H1 (cell line): ENCODE measurements at places on chromosomes 13 and 19.

DNA sequence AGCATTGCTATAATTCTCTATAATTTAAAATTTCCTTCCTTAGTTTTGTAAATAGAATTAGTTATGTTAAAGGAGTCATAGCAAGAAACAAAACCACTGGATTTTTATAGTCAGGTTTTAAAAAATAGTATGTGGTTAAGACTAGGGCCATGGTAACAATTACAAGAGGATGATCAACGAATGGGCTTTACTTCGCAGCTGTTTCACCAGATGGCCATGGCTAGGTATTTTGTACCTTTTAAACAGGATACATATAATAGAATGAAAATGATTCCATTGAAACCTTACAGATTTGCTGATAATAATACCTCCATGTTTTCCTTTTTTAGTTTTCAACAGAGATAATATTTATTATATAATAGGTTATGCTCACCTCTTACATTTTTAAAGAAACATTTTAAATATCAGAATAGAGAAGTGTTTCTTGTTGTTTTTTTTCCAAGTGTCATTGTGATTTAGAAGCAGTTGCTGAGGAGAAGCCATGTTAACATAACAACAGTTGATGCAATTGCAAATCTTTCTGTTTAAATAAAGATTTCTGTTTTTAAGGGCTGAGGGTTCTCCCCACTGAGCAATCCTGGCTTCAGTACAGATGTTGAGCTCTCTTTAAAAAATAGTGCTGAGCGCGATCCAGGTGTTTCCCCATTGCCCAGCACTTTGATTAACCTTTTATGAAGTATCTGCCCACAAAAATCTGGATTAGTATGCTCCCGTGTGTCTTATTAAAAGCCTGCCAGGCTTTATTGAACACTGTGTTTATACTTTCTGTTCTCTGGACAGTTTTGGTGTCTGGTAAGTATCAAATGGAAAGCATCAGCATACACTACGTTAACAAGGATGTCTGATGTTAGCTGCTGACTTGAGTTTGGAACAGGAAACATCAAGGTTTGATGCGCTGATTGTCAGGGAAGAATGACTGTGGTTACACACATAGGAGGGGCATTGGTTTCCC, 205.3 kb downstream of the HS6ST3 start:
- no peak for DNase-seq

GRCh38 chr13:95441326-95441725, 111.2 kb upstream of the CLDN10 start:
- DNase-seq, result no peak

GRCh38 chr13:112727581-112727980, 37.7 kb downstream of the ATP11A start:
- DNase-seq, result no peak

DNA sequence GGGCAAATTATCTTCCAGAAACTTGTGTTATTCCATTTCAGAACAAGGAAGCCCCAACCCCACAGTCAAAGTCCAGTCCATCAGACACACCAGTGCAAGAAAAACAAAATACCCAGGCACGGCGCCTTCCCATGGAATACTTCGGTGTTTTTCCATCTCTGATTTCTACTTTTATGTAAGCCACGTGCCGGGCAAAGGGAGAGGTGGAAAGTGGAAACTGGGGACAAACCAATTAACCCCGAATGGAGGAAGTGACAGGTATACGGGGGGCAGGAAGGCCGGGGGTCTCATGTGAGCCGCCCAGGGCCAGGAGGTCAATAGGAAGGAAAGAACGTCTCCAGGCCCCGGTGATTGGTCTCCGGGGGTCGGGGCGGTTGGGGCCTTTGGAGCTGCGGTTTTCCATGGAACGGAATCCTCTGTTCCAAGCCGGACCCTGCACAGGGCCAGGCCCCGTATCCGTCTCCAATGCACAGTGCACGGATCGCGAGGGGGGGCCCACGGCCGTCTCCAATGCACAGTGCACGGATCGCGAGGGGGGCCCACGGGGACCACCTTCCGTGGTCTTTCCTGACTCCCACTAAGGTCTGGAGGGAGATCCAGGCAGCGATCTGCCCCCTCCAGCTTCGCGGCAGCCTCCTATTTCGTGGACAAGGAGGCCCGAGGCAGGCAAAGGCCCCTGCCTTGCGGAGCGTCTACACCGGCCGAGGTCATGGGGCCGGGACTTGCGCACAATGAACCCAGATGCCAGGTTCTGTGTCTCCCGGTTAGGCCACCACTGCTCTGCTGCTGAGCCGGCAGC, 79.7 kb downstream of the GADD45B start:
- DNase-seq, result no peak

- no peak for DNase-seq
Observed at GRCh38 chr19:50858886-50859285, 4.2 kb downstream of the KLK3 start.

DNA sequence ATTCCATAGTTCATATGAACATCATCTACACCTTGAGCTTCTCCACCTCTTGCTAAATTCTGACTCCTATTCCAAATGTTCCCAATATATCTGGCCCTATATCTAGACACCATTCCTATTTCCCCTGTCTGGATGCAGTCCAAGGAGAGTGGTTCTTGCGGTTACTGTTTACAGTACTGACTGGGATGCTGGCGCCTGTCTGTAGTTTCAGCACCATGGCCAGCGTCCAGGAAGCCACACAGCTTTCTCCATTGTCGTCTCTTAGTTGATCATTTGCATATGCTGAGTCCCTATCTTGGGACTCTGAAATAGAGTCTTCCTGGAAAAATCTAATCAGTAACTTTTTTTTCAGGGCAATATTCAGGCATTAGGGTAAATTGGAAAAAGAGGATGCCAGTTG, 14.9 kb downstream of the LAIR2 start:
- DNase-seq, result peak; percentile 46

DNA sequence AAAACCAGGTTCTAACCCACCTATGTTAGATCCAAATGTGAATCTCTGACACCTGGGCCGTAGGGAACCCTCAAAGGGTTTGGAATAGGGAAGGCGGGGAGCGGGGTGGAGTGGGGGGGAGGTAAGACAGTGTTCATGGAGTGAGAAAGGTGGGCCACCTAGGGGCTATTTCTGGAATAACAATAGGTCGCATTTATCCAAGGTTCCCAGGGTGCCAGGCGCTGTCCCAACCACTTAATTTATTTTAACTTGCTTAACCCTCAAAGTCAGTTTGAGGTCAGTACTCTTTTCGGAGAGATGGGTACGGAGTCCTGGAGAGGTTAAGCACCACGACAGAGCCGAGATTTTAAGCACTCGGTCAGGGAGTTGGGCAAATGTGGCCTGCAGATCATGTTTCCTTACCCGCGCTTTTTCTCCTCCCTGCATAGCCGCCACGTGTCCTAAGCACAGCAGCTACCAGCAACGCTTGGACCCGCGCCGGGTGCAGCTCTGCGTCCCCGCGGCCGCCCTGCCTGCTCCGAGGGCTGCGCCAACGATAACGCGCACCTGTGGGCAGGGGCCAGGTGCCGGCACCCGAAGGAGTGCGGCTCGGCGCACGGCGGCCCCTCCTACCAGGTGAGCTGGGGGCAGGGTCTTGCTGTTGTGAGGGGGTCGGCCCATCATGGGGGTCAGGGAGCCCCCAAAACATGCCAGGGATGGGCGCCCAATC, 25.0 kb upstream of the FXYD3 start:
- DNase-seq, result no peak

DNA sequence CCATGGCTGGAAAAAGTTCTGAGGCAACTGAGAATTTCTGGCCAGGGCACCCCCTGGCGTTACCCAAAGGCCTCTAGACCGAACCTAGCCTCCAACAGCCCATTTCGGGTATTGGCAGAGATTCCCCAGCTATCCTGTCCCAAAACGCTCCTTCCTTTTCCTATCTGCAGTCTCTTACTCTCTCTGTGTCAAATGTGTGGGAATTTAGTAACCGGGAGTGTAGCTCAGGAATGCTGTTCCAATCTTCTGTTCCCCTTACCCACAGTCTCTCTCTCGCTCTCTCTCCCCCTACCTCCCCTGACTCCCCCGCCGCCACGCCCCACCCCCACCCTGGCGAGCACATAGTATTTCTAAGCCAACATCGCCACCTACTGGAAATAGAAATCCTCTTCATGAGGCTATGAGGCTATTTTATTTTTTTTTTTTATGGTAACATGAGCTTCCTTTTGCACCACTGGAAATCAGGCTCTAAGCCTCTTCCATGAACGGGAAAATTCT, 27.0 kb downstream of the OXGR1 start:
- no peak for DNase-seq

DNA sequence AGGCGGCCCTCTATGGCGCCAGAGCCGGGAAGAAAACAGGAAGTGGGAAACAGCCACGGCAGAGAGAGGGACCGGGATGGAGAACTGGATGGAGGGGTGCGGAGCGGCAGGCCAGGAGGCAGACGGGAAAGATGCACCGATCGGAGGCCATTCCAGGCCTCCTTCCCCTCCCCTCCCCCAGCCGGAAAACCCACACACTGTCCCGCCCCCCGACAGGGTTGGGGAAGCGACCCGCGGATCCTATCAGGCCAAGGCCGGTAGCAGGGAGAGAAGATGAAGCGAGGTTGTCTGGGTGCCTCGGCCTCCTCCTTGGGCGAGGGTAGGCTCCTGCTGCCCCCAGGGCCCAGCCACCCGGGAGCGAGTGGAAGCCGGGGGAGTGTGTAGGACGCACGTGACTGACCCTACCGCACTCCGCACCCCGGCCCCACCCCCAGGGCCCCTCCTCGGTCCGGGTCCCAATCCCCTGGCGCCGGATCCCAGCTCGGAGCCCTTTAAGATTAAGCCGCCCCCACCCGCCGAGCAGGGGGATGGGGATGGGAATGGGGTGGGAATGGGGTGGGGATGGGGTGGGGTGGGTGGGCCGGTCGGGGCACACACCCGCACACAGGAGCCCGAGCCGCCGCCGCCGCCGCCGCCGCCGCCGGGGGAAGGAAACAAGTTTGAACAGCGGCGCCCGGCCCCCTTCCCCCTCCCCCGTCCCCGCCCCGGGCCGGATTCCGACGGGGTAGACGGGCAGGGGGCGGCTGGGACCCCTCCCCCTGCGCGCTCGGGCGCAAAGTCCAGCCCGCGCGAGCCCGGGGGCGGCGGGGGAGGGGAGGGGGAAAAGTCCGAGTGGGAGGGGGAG, 1.5 kb downstream of the ERF start:
- DNase-seq, result peak; percentile 81

DNA sequence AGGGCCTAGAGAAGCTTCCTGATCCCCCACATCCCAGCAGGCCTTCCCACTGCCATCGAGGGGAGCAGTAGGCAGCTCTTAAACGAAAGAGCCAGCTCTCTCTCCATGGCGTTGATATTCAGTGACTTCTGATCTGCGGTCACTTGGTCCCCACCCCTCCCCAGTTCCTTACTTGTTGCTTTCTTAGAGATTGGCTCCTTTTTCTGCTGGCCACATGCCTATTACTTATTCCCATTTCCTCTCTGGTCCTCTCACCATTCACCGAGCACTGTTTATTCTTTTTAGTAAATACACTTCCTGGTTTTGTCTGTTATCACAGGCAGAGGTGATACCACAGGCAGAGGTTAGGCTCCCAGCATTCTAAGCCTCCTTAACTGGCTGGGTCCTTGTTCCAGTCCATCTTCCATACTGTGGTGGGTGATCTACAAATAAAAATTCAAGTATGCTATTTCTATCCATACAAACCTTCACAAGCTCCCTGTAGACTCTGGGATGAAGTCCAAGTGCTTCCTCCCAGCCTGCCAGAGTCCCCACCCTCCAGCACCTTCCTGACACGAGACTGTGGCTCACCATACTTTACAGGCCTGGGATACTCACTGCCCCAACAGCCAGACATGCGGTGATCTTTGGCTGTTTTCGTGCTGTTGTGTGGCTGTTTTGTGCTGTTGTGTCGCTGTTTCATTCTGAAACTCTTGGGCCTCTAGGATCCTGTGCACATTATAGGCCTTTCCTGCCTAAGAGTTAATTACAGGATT, 315.9 kb downstream of the ATP8A2 start:
- no peak for DNase-seq

GRCh38 chr13:75762076-75762937, 126.2 kb downstream of the LMO7 start:
- DNase-seq, result no peak

- no peak for DNase-seq
Observed at GRCh38 chr19:12785431-12786031, 5.8 kb upstream of the JUNB start.

- no peak for DNase-seq
Observed at GRCh38 chr13:43991773-43992201, 112.1 kb downstream of the LACC1 start.

DNA sequence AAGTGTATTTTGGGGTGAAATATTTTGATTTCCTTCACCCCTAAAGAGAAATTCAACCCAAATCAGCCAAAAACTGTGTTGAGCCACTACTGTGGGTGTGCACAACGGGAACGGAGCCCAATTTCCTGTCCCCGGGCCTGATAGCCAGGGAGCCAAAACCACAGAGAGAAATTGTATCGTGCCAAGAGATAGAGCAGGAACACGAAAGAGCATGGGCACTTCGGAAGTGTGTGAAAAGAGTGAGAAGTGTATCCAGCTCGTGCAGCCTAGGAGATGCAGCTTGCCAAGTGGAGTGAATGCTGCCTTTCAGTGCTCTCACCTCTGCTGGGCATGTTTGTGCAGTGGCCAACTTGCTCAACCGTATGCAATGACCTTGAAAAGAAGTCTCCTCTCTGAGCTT, 19.4 kb upstream of the PLEKHF1 start:
- DNase-seq, result no peak

DNA sequence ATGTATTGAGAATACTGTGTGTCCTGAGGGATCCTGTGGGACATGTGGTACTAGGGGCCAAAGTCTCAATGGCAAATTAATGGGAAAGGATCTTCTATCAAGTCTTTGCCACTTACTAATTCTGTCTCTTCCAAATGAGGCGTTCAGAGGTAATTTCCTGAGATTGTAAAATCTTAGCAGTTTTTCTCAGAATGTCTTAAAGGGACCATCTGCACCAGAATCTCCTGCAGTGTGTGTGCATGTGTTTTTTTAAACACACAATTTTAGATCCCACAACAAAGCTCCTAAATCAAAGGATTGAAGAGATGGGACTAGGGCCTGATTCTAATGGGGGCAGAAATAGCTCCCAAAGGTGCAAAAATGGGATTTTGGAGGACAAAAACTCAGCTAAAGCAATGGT, 78.2 kb downstream of the MYO16 start:
- DNase-seq, result no peak

DNA sequence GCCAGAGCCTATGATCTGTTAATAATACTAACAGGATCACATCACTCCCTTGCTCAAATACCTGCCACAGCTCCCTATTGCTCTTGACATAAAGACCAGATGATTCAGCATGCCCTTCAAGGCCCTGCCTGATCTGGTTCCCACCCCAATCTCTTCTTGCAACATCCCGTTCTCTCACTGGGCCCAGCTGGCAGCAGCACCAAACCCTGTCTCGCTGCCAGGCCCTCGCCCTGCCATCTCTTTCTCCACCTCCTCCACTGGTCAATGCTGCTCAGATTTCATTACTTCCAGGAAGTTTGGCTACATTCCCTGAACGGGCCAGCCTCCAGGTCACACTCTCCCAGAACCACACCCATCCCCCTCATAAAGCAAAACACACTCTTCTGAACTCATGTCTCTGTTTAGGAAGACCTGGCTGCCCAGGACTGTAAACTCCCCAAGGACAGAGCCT, 8.6 kb upstream of the BCAT2 start:
- no peak for DNase-seq

- no peak for DNase-seq
Observed at GRCh38 chr19:54882758-54883157, 8.7 kb downstream of the FCAR start.

- no peak for DNase-seq
Observed at GRCh38 chr13:110616103-110617101, 1.1 kb downstream of the NAXD start.

GRCh38 chr13:25375727-25376358, 4.1 kb downstream of the ATP8A2 start:
- DNase-seq, result no peak
